Osteocyte (in vitro differentiated cells): ENCODE measurements at places on chromosomes 5 and 9.

DNA sequence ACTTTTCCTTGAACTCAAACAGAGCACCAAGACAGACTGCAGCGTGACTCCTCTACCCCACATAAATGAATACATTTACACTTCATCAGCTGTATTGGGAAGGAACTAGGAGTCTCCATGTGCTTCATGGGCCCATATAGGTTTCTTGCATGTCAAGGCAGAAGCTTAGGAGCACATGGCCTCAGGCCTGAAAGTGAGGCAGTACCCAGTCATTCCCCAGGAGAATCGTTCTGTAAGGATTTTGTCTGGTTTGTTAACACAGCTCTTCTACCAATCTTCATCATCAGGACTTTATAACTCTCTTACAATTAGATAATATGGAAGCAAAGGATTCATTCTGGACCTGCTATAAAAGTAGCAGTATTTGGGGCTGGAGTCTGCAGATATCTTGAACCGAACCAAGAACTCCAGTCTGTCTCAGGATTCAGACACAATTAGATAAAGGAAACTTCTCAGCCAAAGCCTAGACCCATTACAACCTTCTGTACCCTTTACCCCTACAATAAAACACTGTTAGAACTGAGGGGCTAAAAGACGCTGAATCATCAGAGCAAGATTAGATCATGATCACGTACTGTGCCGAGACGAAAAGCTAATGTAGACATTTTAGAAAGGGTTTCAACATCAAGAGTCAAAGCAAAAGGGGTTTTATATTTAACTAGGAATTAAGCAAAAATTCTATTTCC, 385.5 kb upstream of the SLC30A5 start:
- DNase-seq: no peak

DNA sequence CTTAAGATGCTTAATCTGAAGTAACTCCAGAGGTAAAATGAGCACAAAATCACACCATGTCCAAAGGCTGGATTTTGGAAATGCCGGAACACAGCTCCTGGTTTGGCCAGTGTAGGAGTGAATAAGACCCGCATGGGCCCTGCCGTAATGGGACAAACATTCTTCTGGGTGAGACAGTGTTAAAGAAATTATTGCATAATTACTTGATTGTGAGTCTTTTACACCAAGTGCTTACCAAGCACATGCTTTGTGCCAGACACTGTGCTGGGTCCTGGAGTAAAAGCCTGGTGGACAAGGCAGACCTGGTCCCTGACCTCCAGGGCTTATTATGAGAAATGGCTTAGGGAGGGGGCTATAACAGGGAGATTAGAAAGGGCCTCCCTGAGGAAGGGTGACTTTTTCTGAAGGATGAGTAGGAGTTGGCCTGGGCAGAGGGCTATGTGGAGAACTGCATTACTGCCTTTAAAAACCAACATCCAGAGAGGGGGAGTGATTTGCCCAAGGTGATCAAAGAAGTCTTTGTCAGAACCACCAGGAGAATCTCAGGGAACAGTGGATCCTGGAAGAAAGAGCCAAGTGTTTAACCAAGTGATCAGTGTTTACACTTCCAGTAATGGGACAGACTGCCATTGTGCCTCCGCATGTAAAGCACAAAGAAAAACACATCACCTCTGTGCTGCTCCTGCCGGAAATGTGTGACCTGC, 3.5 kb downstream of the PDE6A start:
- no peak for DNase-seq

- DNase-seq: no peak
Measured at GRCh38 chr9:26975728-26976707, 19.8 kb downstream of the IFT74 start.

GRCh38 chr9:7909537-7909936, 110.0 kb upstream of the DMAC1 start:
- no peak for DNase-seq

DNA sequence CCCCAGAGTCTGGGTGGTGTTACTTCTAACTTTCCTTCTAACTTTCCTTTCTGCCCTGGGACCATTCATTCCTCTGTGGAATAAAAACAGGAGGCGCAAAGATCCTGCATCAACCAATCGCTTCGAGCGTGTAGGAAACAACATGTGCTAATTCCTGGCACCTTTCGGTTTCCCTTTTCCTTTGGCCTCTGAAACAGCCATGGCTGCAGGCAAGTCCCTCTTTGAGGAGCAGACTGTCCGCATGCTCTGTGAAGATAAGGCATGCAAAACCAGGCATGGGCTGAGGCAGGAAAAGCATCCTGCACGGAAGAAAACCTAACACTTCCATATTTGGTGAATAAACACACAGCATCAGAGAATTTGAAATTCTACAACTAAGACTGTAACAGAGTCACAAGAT, 128.3 kb downstream of the HSD17B3 start:
- DNase-seq: no peak

GRCh38 chr9:125747765-125748445, 732 bp downstream of the PBX3 start:
- DNase-seq: no peak

DNA sequence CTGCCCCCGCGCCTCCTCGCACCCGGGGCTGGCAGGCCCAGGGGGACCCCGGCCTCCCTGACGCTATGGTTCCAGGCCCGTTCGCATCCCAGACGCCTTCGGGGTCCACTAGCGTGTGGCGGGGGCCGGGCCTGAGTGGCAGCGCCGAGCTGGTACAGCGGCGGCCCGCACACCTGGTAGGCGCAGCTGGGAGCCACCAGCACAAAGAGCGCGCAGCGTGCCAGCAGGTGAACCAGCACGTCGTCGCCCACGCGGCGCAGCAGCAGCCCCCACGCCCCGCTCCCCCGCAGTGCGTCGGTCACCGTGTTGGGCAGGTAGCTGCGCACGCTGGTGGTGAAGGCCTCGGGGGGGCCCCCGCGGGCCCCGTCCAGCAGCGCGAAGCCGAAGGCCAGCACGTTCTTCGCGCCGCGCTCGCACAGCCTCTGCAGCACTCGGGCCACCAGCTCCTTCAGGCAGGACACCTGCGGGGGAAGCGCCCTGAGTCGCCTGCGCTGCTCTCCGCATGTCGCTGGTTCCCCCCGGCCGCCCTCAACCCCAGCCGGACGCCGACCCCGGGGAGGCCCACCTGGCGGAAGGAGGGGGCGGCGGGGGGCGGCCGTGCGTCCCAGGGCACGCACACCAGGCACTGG, 548 bp downstream of the TERT start:
- DNase-seq: peak; percentile 85

GRCh38 chr9:81893929-81894328, 34.3 kb upstream of the SPATA31D4 start:
- DNase-seq: no peak

DNA sequence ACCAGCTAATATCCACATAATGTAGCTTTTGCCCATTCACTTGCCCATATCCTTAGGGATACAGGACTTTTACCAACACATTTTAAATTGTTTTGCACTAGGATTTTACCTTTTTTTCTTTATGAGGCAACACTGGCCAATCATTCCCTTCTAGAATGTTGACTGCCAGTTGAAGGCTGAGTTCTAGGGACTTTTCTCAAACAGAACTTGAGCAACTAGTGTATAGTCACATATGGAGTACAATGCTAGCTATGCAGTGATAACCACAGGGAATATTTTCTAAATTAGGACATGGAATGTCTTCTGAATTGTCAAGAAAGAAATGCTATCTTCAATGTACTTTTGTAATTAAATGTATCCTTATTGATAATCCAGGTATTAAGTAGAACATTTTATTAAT, 133.6 kb downstream of the OXCT1 start:
- DNase-seq: no peak

DNA sequence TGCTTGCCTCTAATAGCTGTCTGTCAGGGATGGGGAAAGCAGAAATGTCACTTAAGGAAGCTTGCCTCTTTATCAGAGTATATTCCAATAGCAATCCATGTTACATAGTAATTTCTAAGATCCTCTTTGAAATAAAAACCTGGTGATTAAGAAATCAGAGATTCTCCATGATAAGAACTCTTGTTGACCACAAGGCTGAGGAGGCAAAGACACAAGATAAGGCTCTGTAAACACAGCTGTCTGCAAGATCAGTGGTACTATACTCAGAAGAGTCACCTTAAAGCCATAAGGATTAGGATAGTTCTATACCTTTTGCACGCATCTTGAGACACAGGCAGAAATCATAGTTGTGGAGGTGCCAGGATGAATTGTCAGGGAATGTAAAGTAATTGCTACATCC, 40.3 kb downstream of the HEXB start:
- no peak for DNase-seq

- no peak for DNase-seq
Measured at GRCh38 chr5:111670826-111671492, 86.0 kb downstream of the NREP start.

GRCh38 chr5:169122951-169123350, 178.0 kb downstream of the SLIT3 start:
- no peak for DNase-seq

- no peak for DNase-seq
Measured at GRCh38 chr5:176679365-176680225, 32.3 kb downstream of the TSPAN17 start.

- DNase-seq: no peak
Measured at GRCh38 chr5:16565118-16565517, 51.7 kb downstream of the RETREG1 start.

DNA sequence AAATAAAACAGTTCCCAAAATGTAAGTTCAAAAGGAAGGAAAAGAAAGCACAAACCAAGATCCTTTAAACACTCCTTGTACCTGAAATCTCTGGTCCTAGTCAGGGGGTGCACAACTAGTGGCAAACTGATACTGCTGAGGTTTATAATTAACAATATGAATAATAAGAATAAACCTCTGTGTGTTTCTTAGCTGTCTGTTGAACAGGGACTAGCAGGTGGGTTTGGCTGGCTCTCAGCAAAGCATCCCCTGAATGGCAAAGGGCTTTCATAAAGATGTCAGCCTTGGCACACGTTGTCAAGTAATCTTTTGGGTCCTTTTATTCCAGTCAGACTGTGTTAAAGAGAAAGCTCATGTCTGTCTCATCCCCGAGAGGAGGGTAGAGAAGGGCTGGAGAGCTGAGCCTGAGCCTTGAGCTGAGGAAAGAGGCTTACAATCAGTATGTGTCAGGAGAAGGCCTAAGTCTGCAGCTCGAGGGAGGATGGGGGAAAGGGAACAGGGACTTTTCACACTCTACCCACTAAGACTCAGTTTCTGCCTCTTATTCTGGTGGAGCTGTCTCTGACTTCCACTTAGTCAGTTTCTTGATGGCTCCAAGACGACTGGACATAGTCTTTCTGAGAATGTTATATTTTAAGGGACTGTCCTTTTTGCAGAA, 123.0 kb downstream of the GALNT10 start:
- peak; percentile 17 for DNase-seq

- DNase-seq: no peak
Measured at GRCh38 chr5:150658121-150658520, 2.9 kb upstream of the MYOZ3 start.

DNA sequence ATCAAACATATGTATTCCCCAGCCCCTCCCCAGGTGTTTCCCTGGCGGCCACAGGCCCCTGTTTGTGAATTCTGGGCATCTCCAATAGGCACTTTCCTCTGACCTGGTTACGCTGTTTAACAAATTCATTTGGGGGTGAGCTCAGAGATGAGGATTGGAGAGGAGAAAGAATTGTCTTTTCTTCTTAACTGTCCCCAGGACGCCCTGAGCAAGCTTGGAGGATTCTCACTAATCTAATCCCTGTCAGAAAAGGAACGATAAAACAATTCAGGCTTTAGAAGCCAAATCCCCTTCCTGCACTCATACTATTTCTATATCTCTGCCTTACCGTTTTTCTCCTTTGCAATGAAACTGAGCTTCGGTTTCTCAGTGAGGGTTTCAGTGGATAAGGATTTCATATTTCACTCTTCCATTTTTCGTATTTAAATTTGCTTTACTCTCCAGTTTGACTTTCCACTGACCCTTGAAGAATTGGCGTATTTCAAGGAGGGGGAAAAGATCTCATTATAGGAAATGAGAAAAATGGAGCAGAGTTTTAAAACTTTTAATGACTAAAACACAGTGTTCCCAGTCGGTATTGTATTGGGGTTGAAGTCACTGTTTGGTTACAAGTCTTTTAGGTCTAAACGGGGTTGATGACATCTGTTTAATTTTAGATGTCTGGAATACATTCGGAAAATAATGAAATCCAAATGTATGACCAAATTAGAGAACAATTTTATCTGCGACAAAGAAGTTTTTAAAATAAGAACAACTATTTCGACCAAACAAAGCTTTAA, 180.1 kb downstream of the MACROH2A1 start:
- peak; percentile 51 for DNase-seq

- no peak for DNase-seq
Measured at GRCh38 chr9:37897665-37898064, 6.3 kb downstream of the SLC25A51 start.

GRCh38 chr5:111635916-111636570, 121.0 kb downstream of the NREP start:
- DNase-seq: no peak

- DNase-seq: peak; percentile 78
Measured at GRCh38 chr5:179257176-179257682, 88.0 kb downstream of the ADAMTS2 start.

DNA sequence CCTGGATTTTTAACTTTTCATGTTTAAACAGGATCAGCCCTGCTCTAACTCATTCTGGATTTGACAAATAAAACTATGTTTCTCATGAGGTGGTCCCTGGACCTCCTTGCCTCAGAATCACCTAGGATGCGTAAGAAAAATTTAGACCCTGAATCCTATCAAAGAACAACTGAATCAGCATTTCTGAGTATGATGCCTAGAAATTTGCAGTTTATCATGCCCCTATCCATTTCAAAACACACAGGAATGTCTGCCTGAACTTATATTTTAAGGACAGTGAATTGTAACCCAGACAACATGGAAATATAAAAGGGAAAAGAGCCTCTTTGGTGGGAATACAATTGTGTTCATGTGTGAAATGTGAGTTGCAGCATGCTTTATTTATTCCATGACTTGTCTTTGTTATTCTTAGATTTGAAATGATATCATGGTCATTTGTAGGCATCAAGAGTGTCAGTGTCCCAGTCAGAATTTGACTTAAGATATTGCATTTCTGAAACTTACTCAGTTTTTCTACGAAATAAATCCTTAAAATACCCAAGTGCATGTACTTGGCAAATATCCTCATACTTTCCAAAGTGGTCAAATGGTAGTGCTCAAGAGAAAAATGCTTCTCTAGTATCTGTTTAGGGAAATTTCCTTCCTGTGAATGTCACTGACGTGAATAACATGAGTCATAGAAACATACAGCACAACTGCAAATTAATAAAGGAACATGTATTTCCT, 144.3 kb downstream of the GIN1 start:
- no peak for DNase-seq

GRCh38 chr5:6572825-6573380, 59.9 kb downstream of the NSUN2 start:
- no peak for DNase-seq

GRCh38 chr5:101045689-101046088, 142.6 kb upstream of the ST8SIA4 start:
- DNase-seq: no peak

- DNase-seq: no peak
Measured at GRCh38 chr5:78893940-78894677, 91.0 kb downstream of the ARSB start.

GRCh38 chr5:74196233-74196632, 444.3 kb downstream of the ENC1 start:
- DNase-seq: no peak
